Amygdala (tissue), 56 donors: ENCODE measurements at places on chromosomes 1 and 21.

DNA sequence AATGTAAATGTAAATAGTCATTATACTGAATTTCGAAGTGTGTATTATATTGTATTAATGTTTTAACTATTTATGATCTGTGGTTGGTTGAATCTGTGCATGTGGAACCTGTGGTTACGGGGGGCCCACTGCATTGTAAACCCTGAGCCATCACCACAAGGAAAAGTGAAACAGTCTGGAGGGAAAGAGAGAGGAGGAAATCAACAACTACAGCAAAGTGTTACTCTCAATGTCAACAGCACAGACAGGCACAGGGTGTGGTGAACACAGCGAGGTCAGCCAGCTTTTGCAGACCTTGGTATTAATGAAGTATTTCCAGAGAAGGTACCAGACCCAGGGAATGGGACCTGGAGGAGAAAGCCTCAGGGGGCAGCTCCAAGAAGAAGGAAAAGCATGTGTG is 37.1 kb upstream of the BACE2 start:
- no peak for DNase-seq

DNA sequence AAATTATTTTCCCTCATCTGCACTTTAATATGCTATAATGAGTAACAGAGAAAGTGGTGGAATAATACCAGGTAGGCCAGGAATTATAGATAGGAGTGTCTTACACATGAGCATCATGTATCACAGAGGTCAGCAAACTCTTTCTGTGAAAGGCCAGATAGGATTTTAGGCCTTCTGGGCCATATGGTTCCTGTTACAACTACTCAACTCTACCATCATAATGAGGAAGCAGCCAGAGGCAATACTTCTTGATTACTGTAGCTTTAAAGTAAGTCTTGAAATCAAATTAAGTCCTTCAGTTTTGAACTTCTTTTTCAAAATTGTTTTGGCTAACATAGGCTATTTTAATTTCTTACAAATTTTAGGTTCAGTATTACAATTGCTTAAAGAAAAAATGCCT is 32.1 kb upstream of the IGSF3 start:
- DNase-seq, result no peak

GRCh38 chr1:219676012-219676765 is 63.3 kb upstream of the ZC3H11B start:
- no peak for DNase-seq

DNA sequence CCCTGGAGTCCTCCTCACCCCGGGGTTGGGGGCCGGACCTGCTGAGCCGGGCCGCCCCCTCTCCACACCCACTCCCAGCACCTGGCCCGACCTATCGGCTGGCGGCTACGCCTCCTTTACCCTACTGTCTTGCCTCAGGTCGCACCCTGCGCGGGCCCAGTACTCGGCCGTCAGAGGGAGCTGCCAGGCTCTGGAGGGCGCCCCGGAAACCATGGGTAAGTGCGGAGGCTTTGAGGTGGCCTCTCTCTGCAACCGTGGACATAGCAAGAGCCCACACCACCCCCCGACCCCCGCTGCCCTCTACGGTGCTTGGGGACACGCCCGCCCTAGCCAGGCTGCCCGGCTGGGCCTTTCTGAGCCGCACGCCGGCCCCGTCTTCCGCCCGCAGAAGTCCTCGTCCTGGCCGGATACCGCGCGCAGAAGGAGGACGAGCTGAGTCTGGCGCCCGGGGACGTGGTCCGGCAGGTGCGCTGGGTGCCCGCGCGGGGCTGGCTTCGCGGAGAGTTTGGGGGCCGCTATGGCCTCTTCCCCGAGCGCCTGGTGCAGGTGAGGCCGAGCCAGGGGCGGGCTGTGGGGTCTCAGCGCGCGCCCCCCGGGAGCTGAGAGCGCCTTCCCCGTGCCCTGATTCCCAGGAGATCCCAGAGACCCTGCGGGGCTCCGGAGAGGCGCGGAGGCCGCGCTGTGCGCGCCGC is at the start of gene SH3D21:
TSS of gene SH3D21 (plus strand) at position 159 of the 692 bp plus-strand sequence. CDS start at position 212, 53 bp downstream.
- no peak for DNase-seq

DNA sequence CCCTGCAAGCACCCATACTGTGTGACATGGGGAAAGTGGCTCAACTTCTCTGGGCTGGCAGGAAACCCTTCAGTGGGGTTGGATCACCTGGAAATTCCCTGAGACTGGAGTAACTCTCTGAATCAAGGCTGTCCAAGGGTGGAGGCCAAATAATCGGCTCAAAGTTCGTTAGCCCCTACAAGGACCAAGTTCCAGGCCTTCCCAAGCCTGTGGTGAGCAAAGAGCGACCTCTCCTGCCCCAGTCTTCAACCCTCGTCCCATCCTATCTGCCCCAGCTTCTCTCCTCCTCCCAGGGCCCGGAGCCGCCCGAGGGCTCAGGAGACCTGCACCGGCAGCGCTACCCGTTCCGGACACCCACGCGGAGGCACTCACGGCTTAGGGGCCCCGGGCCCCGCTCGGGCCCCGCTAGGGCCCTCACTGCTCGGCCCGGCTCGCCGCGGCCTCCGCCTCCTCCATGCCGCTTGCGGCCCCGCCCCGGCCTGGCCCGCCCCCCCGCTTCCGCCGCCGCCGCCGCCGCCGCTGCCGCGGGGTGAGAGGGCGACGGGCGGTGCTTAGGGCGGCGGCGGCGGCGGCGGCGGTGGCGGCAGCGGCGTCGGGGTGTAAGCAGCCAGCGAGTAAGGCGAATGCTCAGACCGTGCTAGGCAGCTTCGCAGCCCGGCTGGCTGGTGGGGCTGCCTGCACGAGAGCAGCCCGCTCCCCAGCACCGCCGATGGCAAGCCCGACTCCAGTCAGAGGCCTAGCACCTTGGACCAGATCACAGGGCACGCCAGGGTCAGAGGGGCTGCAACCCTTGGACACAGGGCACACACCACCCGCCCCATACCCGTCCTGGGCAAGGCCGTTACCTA is at the start of gene POMGNT1:
TSS of gene POMGNT1 (minus strand) at position 471 of the 848 bp plus-strand sequence. CDS start 613 bp downstream, outside the sequence.
- DNase-seq, result peak; percentile 66

- DNase-seq, result peak; percentile 33
These were observed 2.3 kb downstream of the FAAP20 start for GRCh38 chr1:2192031-2192995.
